Stimulated activated CD4-positive, alpha-beta T cell treated with anti-CD3 and anti-CD28 coated beads, Interleukin-1b, Interleukin-23, amount 100 ng/mL, for 24 hours (primary cell): ENCODE measurements at places on chromosomes 5 and 9.

GRCh38 chr5:150644514-150644913, 4.1 kb downstream of the SYNPO start:
- no peak for DNase-seq

GRCh38 chr9:106830527-106831150, 32.3 kb upstream of the ZNF462 start:
- no peak for DNase-seq

- no peak for DNase-seq
Measured at GRCh38 chr9:75592586-75592985, 297.9 kb upstream of the PCSK5 start.

- DNase-seq = no peak
Measured at GRCh38 chr5:16048132-16048531, 131.5 kb downstream of the MARCHF11 start.

DNA sequence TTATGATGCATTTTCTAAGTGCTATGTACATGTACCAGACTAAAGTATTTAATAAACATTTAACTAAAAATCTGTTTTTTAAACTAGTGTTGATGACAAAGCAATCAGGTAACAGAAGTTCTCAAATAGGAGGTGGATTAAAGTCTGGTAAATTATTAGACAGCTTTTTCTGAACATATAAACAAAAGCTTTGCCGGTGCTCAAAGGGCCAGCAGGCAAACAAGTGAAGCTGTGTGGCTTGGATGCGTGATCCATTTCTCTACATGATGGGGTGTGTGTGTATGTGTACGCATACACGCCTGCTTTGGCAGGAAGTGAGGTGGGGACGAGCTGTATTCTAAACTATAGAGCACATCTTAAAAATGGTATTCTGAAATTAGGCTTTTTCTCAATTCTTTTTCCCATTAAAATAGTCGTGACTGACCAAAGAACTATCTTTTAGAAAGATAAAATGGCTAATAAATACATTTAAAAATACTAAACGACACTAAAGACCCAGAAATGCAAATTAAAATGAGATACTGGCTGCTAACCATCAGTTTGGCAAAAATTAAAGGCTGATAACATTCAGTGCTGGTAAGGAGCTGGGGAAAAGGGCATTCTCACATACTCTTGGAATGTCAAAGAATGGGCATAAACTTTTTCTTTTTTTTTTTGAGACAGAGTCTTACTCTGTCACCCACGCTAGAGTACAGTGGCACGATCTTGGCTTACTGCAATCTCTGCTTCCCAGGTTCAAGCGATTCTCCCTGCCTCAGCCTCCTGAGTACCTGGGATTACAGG, 174.0 kb downstream of the MAPKAP1 start:
- no peak for DNase-seq

DNA sequence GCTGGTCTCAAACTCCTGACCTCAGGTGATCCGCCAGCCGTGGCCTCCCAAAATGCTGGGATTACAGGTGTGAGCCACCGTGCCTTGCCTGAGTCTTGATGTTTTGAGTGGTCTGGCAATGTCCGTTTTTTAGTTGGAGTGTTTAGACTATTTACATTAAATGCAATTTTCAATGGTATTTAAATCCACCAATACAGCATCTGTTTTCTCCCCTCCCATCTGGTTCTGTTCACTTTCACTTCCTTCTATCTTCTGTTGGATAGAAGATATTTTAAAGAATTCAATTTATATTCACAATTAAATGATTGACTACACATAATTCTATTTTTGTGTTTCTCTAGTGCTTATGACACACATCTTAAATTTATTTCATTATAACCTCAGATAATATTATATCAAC, 26.0 kb upstream of the PCAT7 start:
- no peak for DNase-seq

- DNase-seq = no peak
Measured at GRCh38 chr9:136084063-136084944, 10.8 kb downstream of the NACC2 start.

DNA sequence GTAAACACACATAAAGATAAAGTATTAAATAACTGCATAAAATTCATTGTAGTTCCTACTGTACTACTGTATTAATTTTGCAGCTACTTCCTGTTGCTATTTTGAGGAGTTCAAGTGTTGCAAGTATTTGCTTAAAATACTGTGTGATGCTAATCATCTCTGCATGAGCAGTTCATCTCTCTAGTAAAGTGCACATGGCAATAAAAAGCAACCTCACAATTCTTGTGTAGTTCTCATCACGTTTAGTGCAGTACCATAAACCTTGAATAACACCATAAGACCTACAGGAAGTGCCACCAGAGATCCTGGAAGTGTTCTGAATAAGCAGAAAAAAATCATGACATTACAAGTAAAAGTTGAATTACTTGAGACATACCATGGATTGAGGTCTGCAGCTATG, 34.6 kb downstream of the CPLANE1 start:
- no peak for DNase-seq

DNA sequence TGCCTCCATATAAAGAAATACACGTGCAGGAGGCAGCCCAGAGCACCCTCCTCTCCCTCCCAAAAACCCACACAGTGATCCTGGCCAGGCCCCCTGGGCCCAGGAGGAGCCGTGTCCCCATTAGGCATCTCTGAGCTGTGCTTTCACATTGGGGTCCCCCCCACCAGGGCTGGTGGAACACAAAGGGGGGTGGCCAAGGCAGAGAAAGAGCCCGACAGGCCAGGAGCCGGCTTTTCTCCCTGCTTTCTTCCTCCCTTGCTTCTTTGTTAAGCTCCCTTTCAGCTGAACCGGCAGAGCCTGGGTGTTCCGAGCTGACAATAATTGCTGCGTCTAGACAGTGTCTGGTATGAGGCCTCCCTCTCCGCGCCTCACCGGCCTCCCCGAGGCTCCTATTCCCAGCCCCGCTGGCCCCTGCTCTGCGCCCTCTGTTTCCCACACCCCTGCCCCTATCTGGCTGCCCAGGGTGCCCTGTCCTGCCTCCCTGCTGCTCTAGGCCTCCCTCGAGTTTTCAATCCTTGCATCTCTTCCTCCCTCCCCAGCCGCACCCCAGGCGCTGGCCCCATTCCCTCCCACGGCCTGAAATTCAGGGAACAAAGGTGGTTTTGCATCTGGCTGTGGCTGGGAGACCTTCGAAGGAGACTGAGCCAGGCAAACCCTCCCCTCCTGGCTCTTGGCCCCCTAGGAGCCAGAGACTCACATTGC, 120.6 kb downstream of the C9orf50 start:
- no peak for DNase-seq

DNA sequence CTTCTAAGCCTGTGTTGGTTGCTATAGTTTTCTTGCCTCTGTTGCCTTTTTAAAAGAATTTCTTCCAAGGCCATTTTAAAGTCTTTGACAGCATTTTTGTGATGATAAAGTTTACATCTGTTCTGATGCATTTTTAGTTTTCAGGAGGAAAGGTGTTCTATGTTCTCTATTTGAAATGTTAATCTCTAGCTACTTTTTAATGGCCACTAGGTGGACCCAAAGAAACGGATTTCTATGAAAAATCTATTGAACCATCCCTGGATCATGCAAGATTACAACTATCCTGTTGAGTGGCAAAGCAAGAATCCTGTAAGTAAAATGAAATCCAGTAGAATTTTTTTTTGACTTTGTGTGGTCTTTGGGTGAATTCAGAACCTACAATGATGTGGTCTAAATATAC, 60.2 kb downstream of the MELK start:
- DNase-seq = no peak

- no peak for DNase-seq
Measured at GRCh38 chr5:173499471-173500212, 116.8 kb downstream of the BOD1 start.

GRCh38 chr5:172636279-172637050, 4.6 kb upstream of the NEURL1B start:
- DNase-seq = no peak

GRCh38 chr5:52950686-52951085, 38.5 kb upstream of the ITGA2 start:
- DNase-seq = no peak

- DNase-seq = no peak
Measured at GRCh38 chr9:137943655-137944054, 66.1 kb downstream of the CACNA1B start.

DNA sequence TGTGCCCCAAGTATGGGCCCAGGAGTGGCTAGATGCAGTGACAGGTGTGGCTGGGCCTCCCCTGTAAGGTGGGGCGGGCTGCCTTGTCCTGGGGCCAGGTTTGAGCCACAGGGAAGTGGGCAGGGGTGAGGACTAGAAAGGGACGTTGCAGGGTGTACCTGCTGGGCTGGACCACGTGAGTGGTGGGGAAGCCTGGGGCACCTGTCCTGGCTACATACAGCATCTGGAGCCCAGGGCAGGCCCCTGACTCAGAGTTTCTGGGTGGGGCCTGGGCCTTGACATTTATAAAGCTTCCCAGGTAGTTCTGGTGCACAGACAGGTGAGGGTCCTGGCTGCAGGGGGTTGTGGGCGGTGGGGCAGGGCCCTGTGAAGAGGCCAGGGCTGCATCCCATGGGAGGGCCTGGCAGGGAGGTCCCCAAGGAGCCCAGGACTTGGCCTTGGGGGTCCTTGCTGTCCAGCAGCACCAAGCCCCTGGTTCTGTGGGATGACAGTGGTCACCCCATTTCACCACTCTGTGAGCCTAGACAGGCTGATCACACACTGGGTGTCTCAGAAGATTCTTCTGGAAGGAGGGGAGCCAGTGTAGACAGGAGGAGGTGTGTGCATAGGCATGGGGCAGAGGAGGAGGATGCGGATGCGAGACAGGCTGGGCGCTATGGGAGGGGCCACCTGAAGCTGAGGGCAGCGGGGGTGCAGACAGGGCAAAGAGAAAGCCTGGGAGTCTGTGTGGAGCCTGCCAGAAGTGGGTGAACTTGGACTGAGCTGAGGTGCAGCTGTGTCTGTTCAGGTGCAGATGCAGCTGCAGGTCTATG, 94.0 kb downstream of the PHF2 start:
- DNase-seq = no peak

DNA sequence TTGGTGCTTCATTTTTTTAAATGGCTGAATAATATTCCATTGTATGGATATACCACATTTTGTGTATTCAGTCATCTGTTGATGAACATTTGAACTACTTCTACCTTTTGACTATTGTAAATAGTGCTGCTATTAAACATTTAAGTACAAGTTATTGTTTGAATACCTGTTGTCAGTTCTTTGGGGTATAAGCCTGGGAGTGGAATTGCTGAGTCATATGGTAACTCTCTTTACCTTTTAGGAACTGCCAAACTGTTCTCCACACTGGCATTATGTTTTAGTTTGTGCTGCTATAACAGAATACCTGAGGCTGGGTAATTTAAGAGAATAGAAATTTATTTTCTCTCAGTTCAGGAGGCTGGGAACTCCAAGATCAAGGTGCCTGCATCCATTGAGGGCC, 15.7 kb upstream of the PDE8B start:
- DNase-seq = no peak

DNA sequence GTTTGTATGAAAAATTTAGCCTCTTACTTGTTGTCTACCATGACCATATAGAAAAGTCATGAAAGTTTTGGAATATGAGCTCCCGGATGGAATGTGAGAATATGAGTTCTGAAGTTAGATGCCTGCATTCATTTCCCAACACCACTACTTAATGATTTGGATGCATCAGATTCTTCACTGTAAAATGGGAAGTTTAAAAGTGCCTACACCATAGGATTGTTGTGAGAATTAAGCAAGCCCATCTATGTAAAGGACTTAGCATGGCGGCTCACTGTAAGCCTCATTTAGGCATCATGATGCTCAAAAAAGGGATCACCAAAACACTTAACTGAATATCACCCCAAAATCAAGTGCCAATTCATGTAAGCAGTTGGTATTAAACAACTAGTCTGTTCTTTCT, 177.3 kb downstream of the RAB3C start:
- no peak for DNase-seq
